ENCODE measurements at places on chromosomes 3 and 15. TPM values are rescaled to one million over a fixed set of nuclear protein-coding genes. Genes with fewer than 3 reads are reported as not detected.

DNA sequence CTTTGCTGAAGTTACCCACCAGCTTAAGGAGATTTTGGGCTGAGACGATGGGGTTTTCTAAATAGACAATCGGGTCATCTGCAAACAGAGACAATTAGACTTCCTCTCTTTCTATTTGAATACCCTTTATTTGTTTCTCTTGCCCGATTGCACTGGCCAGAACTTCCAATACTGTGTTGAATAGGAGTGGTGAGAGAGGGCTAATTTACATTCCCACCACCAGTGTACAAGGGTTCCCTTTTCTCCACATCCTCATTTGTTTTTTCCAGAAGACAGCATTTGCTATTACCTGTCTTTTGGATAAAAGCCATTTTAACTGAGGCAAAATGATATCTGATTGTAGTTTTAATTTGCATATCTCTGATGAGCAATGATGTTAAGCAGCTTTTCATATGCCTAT is 329.9 kb upstream of the TPRG1 start:
- DNase-seq, result no peak

GRCh38 chr3:101085752-101086151 is 92.5 kb upstream of the ABI3BP start:
- no peak for DNase-seq

The IL16 gene
- total RNA-seq, result 130 TPM

DNA sequence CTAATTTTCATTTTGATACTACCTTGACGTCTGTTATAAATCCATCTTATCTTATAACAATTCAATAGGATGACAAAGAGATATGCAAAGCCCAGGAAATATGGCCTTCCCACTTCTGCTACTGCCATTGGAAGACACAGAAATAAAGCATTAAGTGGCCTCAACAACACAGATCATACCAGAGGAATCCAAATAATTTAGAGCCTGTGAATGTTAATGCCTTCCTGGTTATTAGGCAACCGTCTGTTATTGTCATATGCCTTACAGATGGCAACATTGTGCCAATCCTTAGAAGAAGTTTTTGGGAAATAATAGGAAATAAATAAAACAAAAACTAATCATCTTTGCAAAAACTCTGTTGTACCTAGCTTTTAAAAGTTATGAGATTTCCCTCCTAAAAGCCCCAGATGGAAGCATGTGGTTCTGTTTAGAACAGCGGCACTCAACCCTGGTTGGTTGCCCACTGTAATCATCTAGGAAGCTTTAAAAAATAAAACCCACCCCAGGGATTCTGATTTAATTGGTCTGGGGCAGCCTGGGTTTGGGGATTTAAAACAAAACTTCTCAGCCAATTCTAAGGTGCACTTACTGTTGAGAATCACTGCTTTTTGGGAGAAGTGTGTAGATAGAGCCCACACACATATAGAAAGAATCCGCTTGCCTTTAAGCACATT is 704.8 kb upstream of the CFAP20DC start:
- DNase-seq, result no peak

The NUDT16 gene
- total RNA-seq, result 5.5 TPM

DNA sequence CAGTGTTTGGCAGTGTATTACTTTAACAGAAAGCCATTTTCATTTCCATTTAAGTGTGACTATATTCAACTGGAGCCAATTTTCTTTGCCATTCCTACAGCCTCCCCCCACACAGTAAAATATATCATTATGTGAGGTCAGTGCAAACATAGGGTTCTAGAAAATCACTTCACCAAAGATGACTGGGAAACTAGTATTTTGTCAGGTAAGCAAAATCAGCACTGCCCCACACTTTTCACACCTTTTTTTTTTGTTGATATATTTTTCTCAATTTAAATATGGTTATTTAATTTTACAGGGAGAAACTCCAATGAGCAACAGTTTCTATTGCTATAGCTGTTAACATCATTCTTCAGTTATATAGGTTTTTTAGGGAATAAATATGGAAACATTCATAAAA is 29.7 kb downstream of the MKRN2OS start:
- DNase-seq, result no peak

DNA sequence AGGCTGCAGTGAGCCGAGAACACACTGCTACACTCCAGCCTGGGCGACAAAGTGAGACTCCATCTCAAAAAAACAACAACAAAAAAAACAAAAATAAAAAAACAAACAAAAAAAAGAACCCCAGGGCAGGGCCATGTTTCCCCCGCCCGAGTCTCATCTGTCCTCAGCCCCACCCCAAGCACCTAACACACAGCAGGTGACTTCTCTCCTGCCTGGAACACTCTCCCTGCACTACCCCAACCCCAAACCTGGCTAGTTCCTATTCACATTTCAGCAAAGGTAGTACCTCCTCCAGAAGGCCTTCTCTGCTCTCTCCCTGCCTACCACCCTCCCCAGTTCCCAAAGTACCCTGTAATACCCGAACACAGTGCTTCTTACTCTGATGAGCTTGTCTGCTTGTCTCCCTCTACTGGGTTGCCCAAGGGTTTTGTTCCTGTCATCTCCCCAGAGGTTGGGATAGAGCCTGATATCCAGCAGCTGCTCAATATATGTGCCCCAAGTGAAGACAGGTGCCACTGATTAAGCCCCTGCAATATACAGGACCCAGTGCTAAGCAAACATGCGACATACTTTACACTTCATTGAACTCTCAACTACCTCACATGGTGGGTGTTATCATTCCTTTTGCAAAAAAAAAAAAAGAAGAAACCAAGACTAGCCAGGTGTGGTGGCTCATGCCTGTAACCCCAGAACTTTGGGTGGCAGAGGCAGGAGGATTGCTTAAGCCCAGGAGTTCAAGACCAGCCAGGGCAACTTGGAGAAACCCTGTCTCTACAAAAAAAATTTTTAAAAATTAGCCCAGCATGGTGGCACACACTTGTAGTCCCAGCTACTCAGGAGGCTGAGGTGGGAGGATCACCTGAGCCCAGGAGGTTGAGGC is 103.6 kb downstream of the DAPK2 start:
- DNase-seq, result no peak

DNA sequence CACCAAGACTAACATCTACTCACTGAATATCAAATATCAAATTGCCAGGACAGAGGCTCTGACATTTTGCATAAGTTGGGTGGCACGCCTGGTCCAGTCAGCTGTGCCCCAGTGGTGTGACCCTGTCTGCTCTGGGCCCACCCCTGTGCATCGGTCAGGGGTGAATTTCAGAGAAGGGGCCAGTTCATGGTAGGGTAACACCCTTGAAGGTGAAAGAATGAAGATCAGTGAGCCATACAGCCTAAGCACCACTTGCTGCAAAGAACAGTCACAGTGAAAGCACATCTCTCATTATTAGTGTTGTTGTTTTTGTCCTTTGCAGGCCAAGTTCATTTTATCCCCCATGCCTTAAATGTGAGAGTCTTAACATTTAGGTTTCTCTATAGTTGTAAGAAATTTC is 86.8 kb downstream of the MYRIP start:
- no peak for DNase-seq

The IL5RA gene
- not detected for total RNA-seq

- DNase-seq, result no peak
Observed at GRCh38 chr15:85494048-85494777, 113.8 kb downstream of the AKAP13 start.

The CFAP91 gene
- total RNA-seq, result not detected

The CADPS gene
- total RNA-seq, result not detected

The CCDC39 gene
- not detected for total RNA-seq

GRCh38 chr3:23461069-23461468 is 257.9 kb downstream of the UBE2E2 start:
- DNase-seq, result no peak

- peak; percentile 73 for DNase-seq
Observed at GRCh38 chr15:39580485-39581241, at the start of gene THBS1. TSS of gene THBS1 (plus strand) at chr15:39581079. CDS start at chr15:39581858, 779 bp downstream.

GRCh38 chr15:80249973-80250372 is 2.0 kb downstream of the CTXND1 start:
- no peak for DNase-seq

The CRABP1 gene
- total RNA-seq, result not detected

The SNTN gene
- total RNA-seq, result not detected

GRCh38 chr3:16336825-16337224 is 71.8 kb downstream of the OXNAD1 start:
- no peak for DNase-seq

- no peak for DNase-seq
Observed at GRCh38 chr3:113105093-113105449, 106.3 kb upstream of the BOC start.

DNA sequence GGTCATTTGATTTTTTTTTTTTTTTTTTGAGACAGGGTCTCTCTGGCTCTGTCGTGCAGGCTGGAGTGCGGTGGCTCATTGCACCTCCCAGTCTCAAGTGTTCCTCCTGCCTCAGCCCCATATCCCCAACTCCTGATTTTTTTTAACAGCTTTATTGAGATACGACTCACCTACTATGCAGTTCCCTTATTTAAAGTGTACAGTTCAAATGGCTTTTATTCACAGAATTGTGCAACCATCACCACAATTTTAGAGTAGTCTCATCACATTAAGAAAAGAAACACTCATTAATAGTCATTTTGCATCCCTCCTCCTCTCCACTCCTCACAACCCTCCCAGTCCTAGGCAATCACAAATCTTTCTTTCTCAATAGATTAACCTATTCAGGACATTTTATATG is 1.9 kb upstream of the TRA2B start:
- no peak for DNase-seq

- DNase-seq, result no peak
Observed at GRCh38 chr3:8455526-8456411, 45.9 kb upstream of the LMCD1 start.

GRCh38 chr3:13976469-13976868 is 96.6 kb upstream of the WNT7A start:
- DNase-seq, result no peak

GRCh38 chr3:54067055-54067698 is 55.2 kb upstream of the CACNA2D3 start:
- no peak for DNase-seq

The GRM2 gene
- total RNA-seq, result 0.20 TPM

GRCh38 chr3:11350374-11350773 is 78.2 kb downstream of the ATG7 start:
- no peak for DNase-seq

- no peak for DNase-seq
Observed at GRCh38 chr15:70875001-70875782, 17.0 kb downstream of the THAP10 start.

- no peak for DNase-seq
Observed at GRCh38 chr3:17292556-17292955, 407.8 kb downstream of the PLCL2 start.

- DNase-seq, result no peak
Observed at GRCh38 chr3:43256714-43257461, 29.5 kb upstream of the SNRK start.

DNA sequence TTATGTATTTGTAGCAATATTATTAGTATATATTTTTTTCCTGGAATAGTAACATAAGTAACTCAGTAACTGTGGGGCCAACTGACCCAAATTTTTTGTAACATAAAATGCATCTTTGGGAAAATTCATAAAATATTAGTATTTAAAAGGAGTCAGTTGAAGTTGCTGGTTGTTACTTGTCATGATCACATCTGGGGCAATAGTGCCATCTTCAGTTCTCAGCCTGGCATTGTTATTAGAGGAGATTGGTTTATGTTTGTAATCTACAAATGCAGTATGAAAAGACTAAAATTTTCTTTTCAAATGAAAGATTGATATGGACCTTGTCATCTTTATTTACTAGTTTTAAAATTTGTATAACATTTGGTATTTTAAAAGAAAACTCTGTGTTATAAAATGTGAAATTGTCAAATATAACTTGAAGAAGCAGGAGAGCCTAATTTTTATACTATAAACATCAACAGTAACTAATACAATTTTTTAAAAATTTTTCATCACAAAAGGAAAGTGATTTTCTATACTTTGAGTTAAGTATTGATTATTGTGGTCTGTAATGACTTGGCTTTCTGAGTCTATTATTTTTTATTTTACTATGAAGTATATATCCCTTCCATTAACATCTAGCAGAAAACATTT is 38.8 kb upstream of the MLF1 start:
- peak; percentile 6 for DNase-seq

DNA sequence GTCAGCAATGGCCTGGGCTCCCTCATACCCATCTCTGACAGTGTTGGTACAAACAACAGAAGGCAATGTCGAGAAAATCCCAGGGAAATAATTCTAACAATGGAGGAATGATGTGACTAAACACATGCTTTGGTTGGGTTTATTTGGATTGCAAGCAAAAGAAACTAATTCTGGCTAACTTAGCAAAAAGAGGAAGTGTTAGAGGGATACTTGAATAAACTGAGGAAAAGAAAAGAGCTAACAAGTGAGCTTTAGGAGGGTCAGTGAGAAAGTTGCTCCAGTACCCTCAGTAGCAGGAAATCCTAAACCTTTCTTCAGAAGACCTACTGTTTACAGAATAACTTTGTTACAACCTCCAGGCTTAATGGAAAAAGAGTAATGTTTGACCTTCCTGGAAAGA is 264.6 kb upstream of the WNT5A start:
- no peak for DNase-seq

The TRIM59 gene
- 27.8 TPM for total RNA-seq

DNA sequence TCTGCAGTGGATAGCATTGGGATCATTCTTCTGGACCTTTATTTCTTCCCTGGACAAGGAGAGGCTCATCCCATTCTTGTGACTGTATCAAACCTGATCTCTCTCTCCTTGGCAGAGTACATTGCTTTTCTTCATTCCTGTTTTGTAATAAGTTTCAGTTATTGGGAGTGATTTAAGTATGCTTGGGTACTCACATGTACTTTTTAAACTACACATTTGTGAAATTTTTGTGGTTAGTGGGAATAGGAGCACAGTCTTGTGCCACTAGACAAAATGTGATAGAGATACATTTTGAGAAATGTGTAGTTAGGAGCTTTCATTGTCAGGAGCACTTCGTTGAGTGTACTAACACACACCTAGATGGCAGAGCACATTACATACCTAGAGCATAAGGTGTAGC is 262.6 kb downstream of the C3orf38 start:
- DNase-seq, result no peak

DNA sequence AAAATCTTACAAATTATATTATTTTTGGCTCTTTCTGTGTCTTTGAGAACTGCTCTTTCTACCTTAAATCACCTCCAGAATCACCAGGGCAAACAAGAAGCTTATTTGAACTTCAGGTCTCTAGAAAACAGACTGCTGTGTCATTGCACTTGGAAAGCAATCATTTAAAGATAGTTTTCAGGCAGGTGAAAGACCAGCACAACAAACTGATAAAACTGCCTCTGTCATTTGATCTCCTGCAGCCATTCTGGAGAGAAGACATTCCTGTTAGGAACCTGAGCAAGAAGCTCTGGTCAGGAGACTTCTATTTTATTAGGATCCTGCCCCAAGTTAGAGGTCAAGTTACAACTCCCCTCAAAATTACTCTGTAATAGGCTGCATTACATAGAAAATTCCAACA is 50.7 kb upstream of the AP4E1 start:
- DNase-seq, result no peak

DNA sequence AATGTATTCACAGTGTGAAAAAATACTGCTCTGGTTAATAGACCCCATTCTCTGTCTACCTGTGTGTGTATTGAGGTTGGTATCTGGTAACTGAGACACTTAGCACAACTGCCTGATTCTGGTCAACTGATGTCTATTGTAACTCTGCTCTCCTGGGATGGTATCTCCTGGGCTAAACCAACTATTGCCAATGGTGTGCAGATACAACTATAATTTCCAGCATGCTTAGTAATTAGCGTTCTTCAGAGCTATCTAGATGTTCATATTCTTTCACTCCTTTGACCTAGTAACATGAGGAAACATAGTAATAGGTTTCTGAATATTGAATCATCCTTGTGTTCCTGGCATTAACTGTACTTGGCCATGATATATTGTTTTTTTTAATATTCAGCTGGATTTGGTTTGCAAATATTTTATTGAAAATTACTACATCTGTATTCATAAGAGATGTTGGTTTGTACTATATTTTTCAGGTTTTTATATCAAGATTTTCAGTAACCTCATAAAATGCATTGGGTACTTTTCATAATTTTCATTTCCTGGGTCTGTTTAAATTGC is 16.8 kb downstream of the ADAMTSL3 start:
- no peak for DNase-seq

Data from activated CD8-positive, alpha-beta T cell treated with anti-CD3 and anti-CD28 coated beads for 36 hours (primary cell).